ENCODE measurements at places on chromosomes 7 and 10.

DNA sequence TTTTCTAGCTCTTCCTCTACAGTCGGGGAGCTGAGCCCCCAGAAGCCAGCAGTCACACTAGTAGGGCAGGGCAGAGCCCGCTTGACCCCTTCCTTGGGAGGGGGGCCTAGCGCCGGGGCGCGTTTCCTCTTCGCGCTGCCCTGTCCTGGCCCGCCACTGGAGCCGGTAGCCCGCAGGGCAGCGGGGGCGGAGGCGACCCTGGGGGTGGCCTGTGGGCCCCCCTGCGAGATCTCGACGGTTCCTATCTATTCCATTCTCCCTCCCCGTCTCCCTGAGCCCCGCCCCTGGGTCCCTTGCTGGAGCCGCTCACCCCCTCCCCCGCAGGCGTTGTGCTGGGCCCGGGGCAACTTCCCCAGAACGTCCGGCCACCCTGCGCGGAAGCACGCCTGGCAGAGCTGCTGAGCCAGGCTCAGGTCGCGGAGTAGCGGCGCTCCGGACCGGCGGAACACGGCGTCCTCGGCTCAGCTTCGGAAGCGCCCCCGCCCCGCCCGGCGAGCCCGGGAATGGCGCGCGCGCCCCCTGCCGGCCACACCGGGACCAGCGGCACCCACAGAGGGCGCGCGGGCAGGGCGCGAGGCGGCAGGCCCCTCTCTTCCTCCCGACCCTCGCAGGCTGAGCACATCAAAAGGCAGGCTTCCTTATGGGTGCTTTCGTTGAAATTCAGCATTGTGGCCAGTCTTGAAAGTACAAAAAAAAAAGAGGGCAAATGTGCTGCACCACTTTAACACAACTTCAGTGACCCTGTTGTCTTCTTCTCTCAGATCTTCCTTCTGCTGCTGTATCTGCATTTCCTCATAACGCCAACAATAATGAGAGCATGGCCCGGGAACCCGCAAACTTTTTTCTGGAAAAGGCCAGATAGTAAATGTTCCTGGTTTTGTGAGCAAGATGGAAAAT, 327.6 kb downstream of the TNS3 start:
- DNase-seq: peak; percentile 21

DNA sequence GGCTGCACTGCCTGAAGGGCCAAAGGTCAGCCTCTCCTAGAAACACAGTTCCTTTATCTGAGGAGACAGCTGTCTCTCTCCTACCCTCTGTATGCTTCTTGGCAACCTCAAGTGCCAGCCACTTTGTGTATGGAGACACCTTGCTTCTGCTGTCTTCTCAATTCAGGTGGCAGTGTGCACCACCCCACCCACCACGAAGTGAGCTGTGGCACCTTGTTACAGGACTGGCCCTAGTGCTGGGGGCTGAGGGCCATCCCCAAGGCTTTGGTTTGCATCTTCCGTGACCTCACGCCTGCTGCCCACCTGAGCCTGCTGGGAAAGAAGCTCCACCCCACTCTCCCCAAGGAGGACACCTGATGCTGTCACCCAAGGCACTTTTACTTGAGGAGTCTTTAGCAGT, 47.1 kb upstream of the LRRC4 start:
- no peak for DNase-seq

- DNase-seq: no peak
Measured at GRCh38 chr10:132528064-132528691, 9.4 kb upstream of the INPP5A start.

DNA sequence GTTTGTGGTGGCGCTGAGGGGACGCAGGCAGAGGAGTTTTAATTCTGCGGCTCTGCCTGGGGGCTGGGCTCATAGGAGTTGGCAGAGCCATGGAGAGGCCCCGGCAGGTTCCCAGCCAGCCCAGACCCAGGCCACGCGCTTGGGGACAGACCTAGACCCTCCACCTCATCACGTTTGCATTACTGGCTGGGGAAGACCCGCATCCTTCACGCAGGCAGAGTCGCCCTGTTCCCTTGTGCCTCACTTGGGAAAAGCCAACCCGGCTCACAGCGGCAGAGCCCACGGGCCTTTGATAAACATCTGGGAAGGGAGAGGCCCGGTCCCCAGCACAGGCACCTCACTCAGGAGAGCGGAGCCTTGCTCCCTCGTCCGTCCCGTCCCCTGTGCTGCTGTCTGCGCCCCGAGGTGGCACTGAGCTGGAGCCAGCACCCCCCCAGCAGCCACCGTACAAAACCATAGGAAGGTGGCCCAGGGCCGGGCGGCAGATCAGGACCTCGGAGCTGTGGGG, 112.8 kb downstream of the CYTH3 start:
- DNase-seq: no peak

- no peak for DNase-seq
Measured at GRCh38 chr10:767211-767610, 77.7 kb upstream of the DIP2C start.

DNA sequence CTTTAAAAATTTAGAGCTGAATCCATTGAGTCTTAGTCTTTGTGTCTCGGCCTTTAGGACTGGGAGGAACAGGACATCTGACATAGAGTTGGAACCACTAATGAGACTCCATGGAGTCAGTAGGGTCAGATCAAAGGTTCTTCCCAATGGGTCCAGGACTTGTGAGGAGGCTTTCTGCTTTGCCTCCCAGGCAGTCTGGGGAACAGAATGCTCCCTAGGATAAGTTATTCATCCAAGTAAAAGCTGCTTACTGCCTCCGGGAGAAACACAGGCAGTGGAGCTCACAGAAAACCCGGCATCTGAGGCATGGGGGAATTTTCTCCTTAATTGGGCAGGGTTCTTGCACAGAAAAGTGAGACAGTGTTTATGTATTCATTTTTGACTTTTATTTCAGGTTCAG, 216.4 kb downstream of the SEC23IP start:
- no peak for DNase-seq

DNA sequence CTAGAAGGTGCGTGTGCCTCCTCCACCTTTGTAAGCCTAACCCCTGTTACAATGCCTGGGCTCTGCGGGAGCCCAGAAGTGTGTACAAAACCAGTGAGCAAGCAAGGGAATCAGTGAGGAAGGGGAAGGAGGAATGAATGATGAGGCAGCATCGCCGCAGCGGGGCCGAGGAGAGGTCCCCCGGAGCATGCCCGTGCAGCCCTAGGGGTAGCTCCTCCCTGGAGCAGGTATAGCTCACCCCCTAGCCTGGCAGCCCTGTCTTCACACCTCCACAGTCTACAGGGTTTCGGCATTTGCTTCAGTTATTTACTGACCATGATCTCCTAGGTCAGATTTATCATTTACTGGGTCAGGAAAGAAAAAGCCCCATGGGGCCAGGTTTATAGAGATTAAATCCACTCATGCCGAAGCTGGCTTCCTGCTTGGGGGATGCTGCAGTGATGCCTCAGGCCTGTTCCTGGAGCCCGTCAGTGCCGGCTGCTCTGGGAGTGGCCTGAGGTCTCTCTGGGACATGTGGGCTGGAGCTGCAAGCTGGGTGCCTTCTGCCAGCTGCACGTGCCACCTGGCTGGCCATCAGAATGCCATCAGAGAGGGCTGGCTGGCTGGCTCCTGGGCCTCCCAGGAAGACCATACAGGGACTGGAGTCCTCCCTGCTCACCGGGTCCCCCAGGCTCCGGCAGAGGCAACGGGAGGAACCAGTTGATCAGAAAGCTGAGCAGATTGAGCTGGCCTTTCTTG, 138.9 kb downstream of the GRK5 start:
- DNase-seq: no peak

- no peak for DNase-seq
Measured at GRCh38 chr7:115634633-115635032, 395.9 kb downstream of the TFEC start.

DNA sequence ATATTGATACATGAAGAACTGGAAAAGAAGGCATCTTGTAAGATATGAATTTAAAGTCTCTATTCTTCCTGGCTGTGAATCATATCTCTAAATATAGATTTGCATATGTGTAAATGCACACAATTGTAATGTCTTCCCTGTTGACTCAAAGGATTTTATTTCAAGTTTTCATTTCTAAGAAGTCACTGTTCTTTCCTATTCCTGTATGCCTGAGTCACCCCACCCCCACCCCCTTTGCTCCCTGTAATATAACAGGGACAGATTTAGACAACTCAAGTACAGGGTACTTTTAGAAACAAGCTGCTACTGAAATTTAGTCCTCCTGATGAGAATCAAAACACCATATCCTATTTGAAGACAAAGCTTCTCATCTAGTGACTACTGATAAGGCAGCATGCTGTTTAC, 43.0 kb upstream of the HECTD2 start:
- no peak for DNase-seq

DNA sequence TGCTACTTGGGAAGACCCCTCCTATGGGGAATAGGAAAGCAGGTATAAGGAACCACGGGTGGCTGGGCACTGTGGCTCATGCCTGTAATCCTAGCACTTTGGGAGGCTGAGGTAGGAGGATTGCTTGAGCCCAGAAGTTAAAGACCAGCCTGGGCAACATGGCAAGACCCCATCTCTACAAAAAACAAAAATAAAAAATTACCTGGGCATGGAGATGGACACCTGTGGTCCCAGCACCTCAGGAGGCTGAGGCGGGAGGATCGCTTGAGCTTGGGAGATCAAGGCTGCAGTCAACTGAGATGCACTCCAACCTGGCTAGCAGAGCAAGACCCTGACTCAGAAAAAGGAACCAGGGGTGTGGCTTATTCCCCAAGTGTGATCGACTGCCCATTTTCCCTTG, 986 bp upstream of the FSCN3 start:
- no peak for DNase-seq

DNA sequence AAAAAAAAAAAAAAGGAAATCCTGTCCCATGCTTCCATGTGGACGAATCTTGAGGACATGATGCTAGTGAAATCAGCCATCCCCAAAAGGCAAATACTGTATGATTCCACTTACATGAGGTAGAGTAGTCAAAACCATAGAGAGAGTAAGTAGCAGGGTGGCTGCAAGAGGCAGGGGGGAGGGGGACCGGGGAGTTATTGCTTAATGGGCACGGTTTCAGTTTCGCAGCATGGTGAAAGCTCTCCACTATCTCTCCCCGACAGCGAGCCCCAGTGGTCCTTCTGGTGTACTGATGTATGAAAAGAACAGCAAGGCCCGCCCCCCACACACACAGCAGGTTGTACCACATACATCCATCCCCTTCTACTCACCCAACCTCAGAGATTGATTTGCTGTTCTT, 32.8 kb downstream of the NOD1 start:
- DNase-seq: peak; percentile 66

- no peak for DNase-seq
Measured at GRCh38 chr7:80644054-80644453, 5.6 kb downstream of the CD36 start.

DNA sequence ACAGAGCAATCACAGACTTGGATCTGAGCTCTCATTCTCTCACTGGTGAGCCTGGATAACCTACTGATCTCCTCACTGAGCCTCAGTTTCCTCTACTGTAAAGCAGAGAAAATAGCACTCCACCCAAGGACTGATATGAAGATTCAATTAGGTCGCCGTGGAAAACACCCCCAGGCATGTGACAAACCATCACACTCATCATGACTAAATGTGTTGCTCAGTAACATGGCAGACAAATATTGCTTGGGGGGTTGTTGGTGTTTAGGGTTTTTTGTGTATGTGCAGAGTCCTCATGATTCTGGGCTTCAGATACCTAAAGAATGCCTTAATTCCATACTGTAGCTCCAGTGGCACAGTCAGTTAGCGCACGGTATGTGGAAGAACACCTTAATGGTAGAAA, 122.1 kb upstream of the TCF7L2 start:
- no peak for DNase-seq

GRCh38 chr10:125878957-125879835, 1.9 kb downstream of the DHX32 start:
- no peak for DNase-seq

- DNase-seq: no peak
Measured at GRCh38 chr10:48363617-48364355, 57.3 kb downstream of the MAPK8 start.

DNA sequence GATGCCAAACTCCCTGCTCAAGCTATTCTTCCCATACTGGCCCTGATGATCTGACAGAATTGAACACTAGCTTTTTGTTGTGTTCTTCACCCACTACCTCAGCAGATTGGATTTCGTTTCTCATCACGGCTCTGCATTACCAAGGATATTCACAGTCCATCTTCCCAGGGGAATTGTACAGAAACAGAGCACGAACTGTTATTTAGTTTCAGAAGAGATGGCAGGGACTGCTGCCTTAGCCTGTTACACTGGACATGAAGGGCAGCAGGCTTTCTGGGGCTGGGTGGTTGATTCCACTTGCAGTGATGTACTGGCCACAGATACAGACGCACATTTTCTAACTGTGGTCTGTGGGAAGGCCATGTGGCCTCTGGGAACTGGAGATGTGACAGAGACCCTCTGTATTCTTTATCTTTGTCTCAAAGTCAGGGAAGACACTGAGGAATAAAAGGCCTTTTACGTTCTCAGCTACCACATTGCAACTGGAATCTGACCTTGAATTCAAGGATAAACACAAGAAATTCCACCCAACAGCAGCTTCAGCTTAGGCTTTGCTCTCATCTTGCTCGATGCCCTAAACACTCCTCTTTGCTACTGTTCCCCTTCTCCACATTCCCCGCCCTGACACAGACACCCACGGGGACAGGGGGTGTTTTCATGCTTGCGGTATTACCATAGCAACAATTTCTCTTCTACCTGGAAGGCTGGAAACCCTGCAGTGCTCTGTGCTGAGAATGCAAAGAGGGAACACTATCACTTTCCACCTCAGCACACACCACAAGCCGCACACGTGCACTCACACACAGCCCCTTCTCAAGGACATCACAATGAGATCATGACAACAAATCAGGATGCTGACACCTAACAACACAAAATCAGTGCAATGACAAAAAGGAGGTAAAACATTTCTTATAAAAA, 81.7 kb downstream of the RNF216 start:
- DNase-seq: peak; percentile 68

DNA sequence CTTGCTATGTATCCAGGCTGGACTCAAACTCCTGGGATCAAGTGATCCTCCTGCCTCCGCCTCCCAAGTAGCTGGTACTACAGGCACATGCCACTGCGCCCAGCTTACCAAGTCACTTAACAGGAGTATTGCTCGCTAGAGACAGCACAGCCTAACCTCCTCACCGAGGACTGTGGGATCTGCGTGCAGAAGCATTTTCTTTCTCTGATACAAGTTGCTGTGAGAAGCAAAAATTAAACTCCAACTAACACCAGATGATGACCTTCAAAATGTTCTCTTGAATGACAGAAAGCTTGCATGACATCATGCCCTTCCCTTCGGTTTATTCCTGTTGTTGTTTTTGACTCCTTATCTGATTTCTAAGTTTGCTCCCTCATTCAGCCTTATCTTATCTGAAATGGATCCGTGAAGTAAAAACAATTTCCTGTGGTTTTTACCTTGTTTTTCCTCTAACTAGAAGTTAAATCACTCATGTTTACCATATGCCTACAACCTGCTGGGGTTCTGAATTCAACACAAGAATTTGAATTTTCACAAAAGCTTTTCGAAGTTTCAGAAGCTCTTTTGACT, 94.4 kb upstream of the KIF5B start:
- DNase-seq: no peak

- peak; percentile 15 for DNase-seq
Measured at GRCh38 chr10:13969792-13970140, 361.0 kb downstream of the FRMD4A start.
